CD8-positive, alpha-beta memory T cell (primary cell): ENCODE measurements at places on chromosomes 2 and 18. TPM values are rescaled to one million over a fixed set of nuclear protein-coding genes. Genes with fewer than 3 reads are reported as not detected.

ZNF521 gene
- not detected for total RNA-seq

LAMA3 gene
- not detected for total RNA-seq

PSMD14 gene
- 100 TPM for total RNA-seq

OSBPL1A gene
- 1.5 TPM for total RNA-seq

FMNL2 gene
- total RNA-seq: 0.59 TPM

HYCC2 gene
- 27.7 TPM for total RNA-seq

PLCL1 gene
- total RNA-seq: 0.71 TPM

LAMA1 gene
- not detected for total RNA-seq

SLC30A3 gene
- 0.33 TPM for total RNA-seq

CROCC2 gene
- not detected for total RNA-seq

ANAPC1 gene
- 128 TPM for total RNA-seq

DNA sequence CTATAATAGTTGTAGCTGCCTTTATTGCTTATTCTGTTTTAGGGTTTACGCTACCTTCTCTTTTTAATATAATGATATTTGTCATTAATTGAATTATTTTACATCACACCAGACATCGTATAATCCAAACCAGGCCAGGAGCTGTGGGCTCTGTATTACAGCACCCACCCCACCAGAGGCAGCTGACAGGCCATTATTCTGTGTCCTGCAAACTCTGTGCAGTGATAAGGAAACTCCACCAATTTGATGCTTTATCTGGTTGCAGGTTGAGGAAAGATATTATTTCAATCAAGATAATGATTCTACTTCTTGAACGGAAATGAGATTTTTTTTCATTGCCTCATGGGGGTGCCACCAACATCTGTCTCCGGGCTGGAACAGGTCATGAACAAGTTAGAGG lies 227.3 kb downstream of the ZBTB7C start:
- no peaks in the 10 kb centered on the region for H3K4me1 ChIP-seq
- DNase-seq: no peak
- H3K27me3 ChIP-seq: no peaks in the 10 kb centered on the region
- no peak overlapping the region for H3K27ac ChIP-seq
- H3K4me3 ChIP-seq: no peak overlapping the region

DNA sequence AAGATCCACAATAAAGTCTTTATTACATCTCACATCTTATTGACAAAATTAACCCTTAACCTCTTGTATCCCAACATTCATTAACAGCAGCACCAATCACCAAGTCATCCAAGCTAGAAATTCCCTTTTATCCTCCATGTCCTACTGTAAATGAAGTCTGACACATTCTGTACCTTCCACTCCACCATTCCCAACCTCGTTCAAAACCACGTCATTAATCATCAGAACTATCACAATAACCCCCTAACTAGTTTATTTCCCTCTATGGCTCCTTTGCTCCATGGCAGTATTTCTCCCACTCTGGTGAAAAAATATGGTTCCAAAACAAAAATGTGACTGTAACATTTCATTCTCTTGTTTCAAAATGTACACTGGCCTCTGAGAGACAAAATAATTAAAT lies 1626.2 kb downstream of the LRP1B start:
- no peak overlapping the region for H3K27ac ChIP-seq
- H3K27me3 ChIP-seq: no peaks in the 10 kb centered on the region
- no peak for DNase-seq
- no peak overlapping the region for H3K4me3 ChIP-seq
- H3K4me1 ChIP-seq: no peaks in the 10 kb centered on the region

DNA sequence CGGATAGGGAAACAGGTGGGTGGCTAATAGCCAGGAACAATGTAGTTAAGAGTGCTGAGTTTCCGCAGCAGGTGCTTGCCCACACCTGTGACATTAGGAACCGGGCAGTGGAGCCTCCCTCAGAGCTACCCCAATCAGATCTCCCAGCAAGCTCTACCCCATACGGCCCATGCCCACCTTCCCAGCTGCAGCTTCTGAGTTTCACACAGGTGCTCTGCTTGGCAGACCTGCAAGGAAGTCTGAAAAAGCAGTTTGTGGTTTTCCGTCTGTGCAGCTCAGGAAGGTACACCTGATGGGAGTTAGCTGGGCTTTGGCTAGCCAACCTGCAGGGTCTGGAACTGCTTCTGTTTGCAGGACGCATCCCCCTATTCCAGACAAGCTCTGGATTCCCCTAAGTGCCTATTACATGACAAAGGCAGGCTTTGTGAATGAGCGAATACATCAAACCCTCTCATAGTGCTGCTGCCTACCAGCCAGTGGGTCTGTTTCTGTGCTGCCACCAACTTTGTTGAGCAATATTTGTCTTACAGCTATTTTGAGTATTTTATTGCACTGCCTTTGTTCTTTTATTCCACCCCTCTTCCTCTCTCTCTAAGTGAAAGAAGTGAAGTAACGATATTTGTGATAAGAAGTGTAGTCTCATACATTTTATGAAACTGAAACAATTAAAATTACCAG lies 24.7 kb upstream of the CEP68 start:
- H3K36me3 ChIP-seq: no peaks in the 10 kb centered on the region
- peak overlapping the region; percentile 22 for H3K4me3 ChIP-seq
- H3K27me3 ChIP-seq: no peaks in the 10 kb centered on the region
- DNase-seq: no peak
- H3K4me1 ChIP-seq: peaks cover 26% of the 10 kb centered on the region

GRCh38 chr2:37570773-37571586 lies 100.5 kb downstream of the CDC42EP3 start:
- H3K4me3 ChIP-seq: no peak overlapping the region
- H3K27ac ChIP-seq: no peak overlapping the region
- H3K36me3 ChIP-seq: no peaks in the 10 kb centered on the region
- no peaks in the 10 kb centered on the region for H3K27me3 ChIP-seq
- peaks cover 12% of the 10 kb centered on the region for H3K4me1 ChIP-seq
- DNase-seq: no peak

DNA sequence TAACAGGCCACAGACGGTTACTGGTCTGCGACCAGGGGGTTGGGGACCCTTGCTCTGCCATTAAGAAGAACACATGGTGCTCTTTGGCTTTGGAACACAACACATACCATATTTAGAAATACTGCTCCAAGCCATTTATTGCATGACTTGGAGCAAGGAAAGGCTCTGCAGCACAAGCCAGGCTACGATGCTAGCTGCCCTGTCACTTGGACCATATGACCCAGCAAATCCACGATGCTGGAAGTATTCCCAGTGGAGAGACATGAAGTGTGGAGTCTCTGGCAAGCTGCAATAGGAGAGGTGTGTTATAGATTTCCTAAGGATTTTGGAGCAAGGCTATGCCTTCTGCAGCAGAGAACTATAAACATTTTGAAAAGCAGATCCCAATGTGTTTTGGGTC lies 171.2 kb downstream of the HAUS1 start:
- no peak for DNase-seq
- no peaks in the 10 kb centered on the region for H3K36me3 ChIP-seq
- no peak overlapping the region for H3K4me3 ChIP-seq

DNA sequence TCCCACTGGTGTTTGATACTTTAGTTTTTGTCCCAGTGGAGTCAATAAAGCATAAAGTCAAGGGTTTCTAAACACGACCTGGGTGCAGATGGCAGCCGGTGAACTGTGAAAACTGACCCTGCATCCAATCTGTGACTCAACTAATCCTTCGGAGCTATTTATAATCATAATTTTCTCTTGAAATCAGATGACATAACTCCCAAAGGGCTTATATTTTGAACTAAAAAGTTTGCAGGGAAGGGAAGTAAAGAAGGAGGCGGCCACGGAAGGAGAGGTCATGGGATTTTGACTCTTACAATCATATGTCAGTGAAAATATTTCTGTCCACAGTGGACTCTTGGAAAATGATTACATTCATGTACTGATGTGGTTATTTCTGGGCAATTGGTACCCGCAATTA lies 178.5 kb downstream of the PDE1A start:
- no peak overlapping the region for H3K27ac ChIP-seq
- H3K4me1 ChIP-seq: no peaks in the 10 kb centered on the region

- no peak for DNase-seq
- H3K27ac ChIP-seq: no peak overlapping the region
- no peak overlapping the region for H3K4me3 ChIP-seq
- H3K36me3 ChIP-seq: no peaks in the 10 kb centered on the region
These were observed 941 bp downstream of the SKOR2 start for GRCh38 chr18:47250391-47251046.

GRCh38 chr2:119981896-119982295 lies 31.0 kb upstream of the EPB41L5 start:
- H3K27me3 ChIP-seq: no peaks in the 10 kb centered on the region
- H3K36me3 ChIP-seq: peaks cover 8% of the 10 kb centered on the region
- DNase-seq: no peak
- H3K4me1 ChIP-seq: no peaks in the 10 kb centered on the region

- no peaks in the 10 kb centered on the region for H3K36me3 ChIP-seq
- H3K27ac ChIP-seq: no peak overlapping the region
- H3K4me3 ChIP-seq: no peak overlapping the region
- no peaks in the 10 kb centered on the region for H3K4me1 ChIP-seq
These were observed 24.9 kb downstream of the CIDEA start for GRCh38 chr18:12278741-12279682.

- H3K27ac ChIP-seq: no peak overlapping the region
- no peak overlapping the region for H3K4me3 ChIP-seq
- H3K27me3 ChIP-seq: no peaks in the 10 kb centered on the region
- H3K4me1 ChIP-seq: no peaks in the 10 kb centered on the region
- DNase-seq: no peak
These were observed 9.5 kb downstream of the USP40 start for GRCh38 chr2:233556881-233557736.

GRCh38 chr2:29575370-29575890 lies 346.0 kb downstream of the ALK start:
- DNase-seq: no peak
- H3K4me1 ChIP-seq: no peaks in the 10 kb centered on the region
- H3K27ac ChIP-seq: no peak overlapping the region

DNA sequence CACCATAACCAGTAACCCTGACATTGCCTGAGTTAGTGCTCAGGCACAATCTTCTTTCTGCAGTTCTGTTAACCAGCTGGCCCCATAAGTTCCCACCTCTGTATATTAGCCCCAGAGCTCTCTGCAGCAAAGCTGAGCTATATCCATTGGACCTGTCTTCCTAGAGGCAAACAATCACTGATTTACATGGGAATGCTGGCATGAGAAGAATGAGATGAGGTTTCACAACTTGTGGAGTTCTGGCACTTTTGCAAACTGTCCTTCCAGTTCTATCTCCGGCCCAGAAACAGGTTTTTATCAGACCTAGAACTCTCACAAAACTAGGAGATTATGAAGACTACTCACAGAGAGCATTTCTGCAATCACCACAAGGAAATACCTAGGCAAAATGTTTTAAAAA lies 7.9 kb upstream of the CCBE1 start:
- H3K27ac ChIP-seq: no peak overlapping the region
- no peaks in the 10 kb centered on the region for H3K4me1 ChIP-seq
- no peak overlapping the region for H3K4me3 ChIP-seq
- H3K27me3 ChIP-seq: no peaks in the 10 kb centered on the region
- no peak for DNase-seq

- peaks cover 32% of the 10 kb centered on the region for H3K4me1 ChIP-seq
- H3K27ac ChIP-seq: no peak overlapping the region
- DNase-seq: peak; percentile 48
- no peaks in the 10 kb centered on the region for H3K36me3 ChIP-seq
- no peaks in the 10 kb centered on the region for H3K27me3 ChIP-seq
- H3K4me3 ChIP-seq: no peak overlapping the region
These were observed 2.9 kb upstream of the MAL start for GRCh38 chr2:95022309-95023221.

GRCh38 chr18:45109271-45109670 lies 428.6 kb downstream of the SETBP1 start:
- H3K36me3 ChIP-seq: no peaks in the 10 kb centered on the region
- H3K27me3 ChIP-seq: no peaks in the 10 kb centered on the region
- DNase-seq: no peak
- H3K4me1 ChIP-seq: peaks cover 8% of the 10 kb centered on the region
